CMK (cell line): ENCODE measurements at places on chromosomes 7 and 10.

DNA sequence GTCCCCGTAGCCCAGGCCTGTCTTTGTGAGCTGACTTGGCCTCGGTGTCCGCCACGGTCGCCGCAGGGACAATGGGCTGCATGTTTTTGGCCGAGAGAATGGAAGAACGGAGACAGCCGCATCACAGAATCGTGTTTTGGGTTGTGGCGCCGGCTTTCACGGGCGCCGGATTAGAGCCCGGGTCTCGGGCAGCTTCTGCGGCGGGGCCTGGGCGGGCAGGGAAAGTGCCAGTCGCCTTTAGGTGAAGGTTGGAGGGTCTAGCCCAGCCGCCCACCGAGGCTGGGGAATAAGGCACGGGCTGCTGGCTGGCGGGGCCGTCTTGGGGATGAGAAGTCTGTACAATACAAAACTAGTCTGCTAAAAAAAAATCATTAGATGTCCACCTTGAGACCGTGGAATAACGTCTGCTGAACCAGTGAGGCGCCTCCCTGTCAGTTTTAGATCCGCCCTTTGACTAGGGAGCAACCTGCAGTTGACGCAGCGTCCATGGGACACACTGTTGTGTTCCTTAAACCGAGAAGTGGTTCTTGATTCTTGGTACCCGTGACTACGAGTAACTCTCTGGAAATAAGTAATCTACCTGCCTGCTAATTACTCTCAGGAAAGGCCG, 577 bp downstream of the DNAJB9 start:
- no peak for DNase-seq

DNA sequence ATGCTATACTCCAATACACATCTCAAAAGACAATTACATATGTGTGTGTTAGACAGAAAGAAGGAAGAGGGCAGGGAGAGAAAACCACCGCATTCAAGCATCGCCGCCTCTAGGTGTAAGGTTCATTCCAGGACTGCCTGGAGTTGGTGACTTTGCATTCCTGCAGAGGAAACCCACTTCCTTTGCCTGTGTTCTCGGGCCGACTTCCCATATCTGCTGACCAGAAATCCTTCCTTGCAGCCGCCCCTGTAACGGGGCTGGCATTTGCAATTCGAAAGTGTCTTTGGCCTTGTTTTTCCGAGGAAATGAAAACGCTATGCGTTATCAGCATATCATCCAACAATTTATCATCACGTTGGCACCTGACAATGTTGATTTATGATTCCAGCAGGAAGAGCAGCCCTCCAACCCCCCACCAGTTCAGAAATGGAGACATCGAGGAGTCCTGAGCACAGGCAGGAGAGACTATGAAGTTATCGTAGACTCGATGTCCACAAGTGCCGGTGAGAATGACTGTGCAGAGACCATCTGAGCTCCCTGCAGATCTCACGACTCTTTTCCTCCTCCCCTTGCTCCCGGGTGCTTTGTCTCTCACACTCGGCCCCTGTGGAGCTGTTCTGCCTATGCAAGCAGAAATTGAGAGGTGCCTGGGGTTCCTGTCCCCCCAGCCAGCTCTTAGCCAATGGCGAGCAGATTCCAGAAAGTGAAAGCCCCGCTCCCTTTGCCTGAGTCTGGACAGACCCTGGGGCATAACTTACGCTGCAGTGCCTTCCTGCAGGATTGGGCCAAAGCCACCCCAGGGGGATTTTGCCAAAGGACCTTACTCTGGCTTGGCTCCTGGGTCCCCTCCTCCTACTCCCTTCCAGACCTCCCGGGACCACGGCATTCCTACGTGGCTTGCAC, 68.9 kb upstream of the FOXK1 start:
- DNase-seq: no peak

- DNase-seq: no peak
Measured at GRCh38 chr7:40027545-40027944, 77.5 kb downstream of the CDK13 start.

DNA sequence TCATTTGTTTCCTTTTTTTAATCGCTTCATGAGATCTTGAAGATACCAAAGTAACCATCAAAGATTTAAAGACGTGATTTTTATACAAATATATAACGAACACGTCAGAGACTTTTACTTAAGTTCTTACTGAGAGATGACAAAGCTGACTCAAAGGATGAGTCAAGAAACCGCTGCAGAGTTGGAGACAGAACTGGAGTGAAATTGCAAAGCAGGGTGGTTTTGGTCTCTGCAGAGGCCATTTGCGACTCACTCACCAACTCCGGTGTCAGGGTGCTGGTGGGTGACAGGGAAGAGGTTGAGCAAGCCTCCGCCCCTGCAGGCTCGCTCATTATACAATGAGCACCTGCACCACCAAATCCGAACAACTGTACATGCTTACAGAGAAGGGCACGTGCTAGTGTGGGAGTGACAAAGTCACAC, 75.2 kb downstream of the DNAJB6 start:
- no peak for DNase-seq
